ENCODE measurements at places on chromosomes 3 and 15.

DNA sequence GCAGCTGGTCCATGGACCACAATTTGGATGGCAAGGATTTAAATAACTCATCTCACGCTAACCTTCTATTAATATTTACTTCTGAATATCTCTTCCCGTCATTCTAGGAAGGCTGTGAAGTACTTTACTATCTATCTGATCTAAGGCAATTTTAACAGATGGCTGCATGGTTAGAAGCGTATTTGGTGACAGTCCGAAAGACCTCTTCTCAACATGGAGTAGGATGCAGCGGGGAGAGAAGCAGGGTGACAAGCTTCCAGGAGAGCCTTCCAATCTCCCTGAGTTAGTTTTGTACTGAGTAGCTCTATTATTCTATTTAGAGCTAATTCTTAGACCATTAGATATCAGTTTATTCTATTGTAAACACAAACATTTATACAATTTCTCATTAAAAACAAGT, 309.4 kb downstream of the PLCL2 start:
- no peak for DNase-seq

DNA sequence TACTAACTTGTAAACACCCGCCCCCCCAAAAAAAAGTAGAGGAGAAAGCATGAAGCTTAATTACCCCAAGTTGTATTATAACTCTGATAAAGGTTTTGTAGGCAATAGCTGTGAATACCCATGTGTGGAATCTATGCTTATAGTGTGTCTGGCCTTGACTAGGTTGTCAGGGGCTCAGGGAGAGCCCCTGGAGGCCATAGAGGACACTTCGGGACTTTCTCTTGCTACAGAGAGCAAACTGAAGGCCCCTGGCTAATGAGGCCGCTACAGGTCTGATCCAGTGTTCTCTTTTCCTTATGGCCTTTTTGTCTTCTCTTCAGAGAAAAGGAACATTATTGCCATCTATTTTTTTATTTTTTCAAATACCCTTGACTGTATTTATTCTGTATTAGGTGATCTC, 19.1 kb upstream of the SCAANT1 start:
- no peak for DNase-seq

DNA sequence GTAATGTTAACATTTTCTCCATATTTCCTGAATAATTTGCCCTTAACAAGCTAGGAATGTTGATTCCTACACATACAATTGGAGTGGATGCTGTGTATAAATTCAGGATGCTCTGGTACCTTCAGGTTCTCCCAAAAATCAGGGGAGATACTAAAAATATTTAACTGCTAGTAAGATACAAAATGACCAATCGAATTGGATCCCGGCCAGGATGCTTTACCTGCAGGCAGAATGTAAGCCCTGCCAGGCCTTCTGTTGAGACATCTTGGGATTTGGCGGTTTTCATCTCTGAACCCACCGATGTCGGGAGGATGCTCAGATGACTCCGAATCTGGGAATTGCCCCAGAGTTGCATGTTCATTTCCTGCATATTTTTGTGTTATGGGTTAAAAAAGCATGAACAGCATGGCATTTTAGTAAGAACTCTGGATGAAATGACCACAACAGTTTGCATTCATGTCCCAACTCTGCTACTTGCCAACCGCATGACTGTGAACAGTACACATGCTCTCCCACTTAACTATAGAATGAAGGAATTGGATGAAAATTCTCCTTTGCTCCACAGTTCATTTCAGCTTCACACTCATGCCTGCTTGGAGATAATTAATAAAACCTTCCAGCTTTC, 241.4 kb upstream of the TBL1XR1 start:
- DNase-seq = no peak

GRCh38 chr3:14880447-14881106, 61.8 kb downstream of the FGD5 start:
- no peak for DNase-seq

DNA sequence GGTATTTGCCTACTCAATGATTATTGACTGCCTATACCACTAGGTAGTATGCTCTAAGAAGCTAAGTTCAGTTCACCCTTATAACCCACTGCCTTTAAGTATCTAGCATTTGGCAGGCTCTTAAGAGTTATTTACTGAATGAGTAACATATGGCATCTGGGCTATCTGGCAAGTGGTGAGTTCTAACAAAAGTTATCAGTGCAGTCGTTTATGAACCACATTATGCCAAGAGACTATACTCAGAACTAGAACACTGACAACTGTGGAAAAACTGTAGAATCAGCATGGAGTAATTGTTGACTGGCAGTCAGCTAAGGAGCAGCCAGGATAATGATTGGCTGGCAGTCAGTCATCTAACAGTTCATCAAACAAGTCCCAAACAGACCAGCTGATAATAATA, 25.8 kb downstream of the RAF1 start:
- DNase-seq = no peak

- DNase-seq = no peak
These were observed 133.7 kb upstream of the BCL6 start for GRCh38 chr3:187878772-187879518.

- no peak for DNase-seq
These were observed 103.0 kb upstream of the HES1 start for GRCh38 chr3:194032828-194033435.

DNA sequence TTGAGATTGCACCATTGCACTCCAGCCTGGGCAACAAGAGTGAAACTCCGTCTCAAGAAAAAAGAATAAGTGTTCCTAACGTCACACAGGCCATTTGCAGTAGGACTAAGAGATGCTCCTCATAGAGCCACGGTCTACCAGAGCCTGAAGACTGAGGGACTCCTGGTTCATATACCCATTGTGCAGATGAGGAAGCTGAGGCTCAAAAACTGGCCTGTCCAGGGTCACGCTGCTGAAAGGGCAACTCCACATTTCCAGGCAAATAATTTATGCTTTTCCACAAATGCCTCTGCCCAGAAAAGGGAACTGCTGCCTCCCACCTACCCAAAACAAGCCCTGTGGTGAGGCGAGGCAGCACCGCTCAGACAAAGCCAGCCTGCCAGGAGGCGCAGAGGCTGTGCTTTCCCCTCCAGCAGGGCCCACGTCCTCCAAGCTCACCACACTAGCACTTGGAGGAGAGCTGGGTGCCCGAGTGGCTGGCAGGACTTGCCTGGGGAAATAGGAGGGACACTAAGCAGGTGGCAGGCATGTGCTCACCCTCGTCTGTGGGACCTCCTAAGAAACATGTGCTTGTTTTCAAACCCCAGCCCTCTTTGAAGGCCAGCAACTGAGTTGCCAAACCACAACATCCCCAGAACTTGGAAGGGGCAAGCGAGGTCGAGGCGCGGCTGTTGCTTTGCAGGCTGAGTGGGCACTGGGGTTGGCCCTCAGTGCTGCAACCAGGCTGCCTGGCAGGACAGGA, 195.6 kb downstream of the XXYLT1 start:
- no peak for DNase-seq

GRCh38 chr3:119743921-119744320, 38.0 kb upstream of the NR1I2 start:
- DNase-seq = no peak

DNA sequence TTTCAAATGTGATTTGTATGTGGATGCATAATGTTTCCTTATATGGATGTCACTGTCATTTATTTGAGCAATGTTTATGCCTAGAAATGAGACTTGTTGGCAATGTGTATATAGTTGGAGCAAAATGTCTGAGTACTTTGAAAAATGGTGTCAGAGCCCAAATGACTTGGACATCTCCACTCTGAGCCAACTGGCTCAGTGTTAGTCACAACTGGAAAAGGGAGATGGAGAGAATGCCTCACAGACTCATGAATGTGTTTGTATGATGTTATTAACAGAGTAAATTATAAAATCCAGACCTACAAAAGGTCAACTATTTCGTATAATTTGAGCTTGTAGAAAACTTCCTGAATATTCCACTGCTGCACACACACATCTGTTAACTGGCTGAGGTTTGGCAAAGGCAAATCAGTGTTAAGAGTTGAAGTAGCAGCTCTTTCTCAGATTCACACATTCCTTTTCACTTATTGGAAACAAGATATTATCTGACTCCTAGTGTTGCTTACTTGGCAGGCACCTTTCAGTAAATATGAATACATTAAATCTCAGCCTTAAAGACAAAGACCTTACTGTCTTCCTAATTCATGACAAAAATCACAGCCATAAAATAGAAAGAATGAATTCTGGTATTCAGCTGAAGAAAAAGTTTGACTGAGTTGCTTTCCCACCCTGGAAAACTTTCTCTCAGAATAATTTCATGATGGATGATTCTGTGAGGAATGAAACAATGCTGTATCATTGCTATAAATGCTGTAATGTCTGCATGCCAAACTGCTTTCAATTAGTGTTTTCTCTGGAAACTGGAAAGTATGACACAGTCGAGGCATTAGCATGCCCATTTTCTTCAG, 27.0 kb downstream of the ADIPOQ start:
- DNase-seq = no peak

DNA sequence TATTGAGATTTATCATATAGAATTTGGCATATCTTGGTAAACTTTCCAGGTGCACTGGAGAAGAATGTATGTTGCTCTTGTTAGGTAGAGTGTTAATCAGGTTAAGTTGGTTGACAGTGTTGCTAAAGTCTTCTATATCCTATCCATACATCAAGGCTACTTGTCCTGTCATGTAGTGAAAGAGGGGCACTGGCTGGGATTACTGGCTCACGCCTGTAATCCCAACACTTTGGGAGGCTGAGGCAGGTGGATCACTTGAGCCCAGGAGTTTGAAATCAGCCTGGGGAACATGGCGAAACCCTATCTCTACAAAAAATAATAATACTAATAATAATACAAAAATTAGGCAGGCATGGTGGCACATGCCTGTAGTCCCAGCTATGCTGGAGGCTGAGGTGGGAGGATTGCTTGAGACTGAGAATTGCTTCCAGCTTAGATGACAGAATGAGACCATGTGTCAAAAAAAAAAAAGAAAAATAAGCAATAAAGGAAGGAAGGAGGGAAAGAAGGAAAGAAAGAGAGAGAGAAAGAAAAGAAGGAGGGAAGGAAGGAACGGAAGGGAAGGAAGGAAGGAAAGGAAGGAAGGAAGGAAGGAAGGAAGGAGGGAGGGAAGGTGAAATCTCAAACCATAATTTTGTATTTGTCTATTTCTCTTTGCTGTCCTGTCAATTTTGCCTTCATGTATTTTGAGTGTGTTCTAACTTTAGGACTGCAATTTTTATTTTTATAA, 57.4 kb upstream of the IQSEC1 start:
- no peak for DNase-seq

GRCh38 chr3:127194601-127195187, 1.8 kb downstream of the PRR23E start:
- DNase-seq = no peak

DNA sequence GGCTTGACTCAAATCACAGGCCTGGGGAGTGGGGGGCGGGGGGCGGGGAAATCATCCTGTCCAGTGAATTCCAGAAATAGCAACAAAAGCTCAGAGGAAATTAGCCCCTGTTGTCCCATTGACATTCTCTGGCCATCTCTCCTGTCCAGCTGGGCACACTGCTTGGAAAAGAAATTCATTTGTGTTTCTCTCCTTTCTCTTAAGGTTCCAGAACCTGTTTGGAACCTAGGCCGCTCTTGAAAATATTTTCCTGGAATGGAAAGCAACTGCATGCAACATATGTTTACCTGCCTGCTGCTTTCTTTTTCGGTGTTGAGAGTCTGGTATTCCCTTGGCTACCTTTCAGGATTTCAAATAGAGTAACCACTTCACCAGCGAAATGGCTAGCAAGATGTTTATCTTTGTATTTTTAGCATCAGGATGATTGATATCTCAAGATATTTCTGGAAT, 169.0 kb downstream of the GHSR start:
- no peak for DNase-seq

- DNase-seq = no peak
These were observed 11.4 kb downstream of the CLK3 start for GRCh38 chr15:74626752-74627692.

- DNase-seq = peak; percentile 31
These were observed 172.6 kb downstream of the RBMS3 start for GRCh38 chr3:29453284-29454001.

- DNase-seq = no peak
These were observed 25.0 kb upstream of the DGKG start for GRCh38 chr3:186386883-186387560.
